Activated CD8-positive, alpha-beta memory T cell treated with anti-CD3 and anti-CD28 coated beads, Interleukin-2, amount 10 ng/mL, durations not matched to agents 7 days and 5 days (primary cell): ENCODE measurements at places on chromosomes 7 and 10. TPM values are rescaled to one million over a fixed set of nuclear protein-coding genes. Genes with fewer than 3 reads are reported as not detected.

GRCh38 chr10:3606309-3606708, 178.7 kb downstream of the KLF6 start:
- peaks cover 28% of the 10 kb centered on the region for H3K36me3 ChIP-seq
- no peak for DNase-seq
- H3K27ac ChIP-seq = no peak overlapping the region
- peaks cover 16% of the 10 kb centered on the region for H3K27me3 ChIP-seq

PRSS37 gene
- not detected for total RNA-seq

DNA sequence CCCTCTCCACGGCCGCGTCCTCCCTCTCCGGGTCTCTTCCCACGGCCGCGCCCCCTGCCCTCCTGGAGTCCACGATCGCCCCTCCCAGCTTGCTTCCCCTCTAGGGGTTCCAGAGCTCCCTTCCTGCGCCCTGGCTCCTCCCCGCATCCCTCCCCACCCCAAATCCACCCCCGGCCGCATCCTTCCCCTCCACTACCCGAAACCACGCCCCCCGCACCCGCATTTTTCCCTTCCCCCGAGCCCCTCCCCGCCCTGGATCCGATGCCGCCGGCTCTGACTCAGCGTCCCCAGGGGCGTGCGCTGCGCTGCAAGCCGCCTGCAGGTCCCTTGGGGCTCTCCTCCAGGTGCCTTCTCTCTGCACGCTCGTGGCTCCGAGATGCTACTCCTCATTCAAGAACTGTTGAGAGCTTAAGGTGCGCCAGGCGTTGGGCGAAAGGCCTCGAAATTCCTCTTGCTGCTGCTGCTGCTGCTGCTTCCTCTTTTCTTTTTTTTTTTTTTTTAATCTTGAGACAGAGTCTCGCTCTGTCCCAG, 372 bp upstream of the TMEM130 start:
- H3K27ac ChIP-seq = no peak overlapping the region
- H3K4me3 ChIP-seq = peak overlapping the region; percentile 44
- peak; percentile 72 for DNase-seq
- H3K27me3 ChIP-seq = peaks cover 32% of the 10 kb centered on the region
- H3K36me3 ChIP-seq = no peaks in the 10 kb centered on the region

GRCh38 chr10:106682175-106682574, 482.3 kb downstream of the SORCS1 start:
- H3K27me3 ChIP-seq = no peaks in the 10 kb centered on the region
- no peaks in the 10 kb centered on the region for H3K36me3 ChIP-seq
- H3K4me3 ChIP-seq = no peak overlapping the region
- no peak overlapping the region for H3K27ac ChIP-seq
- no peaks in the 10 kb centered on the region for H3K4me1 ChIP-seq

INMT gene
- 0.12 TPM for total RNA-seq

DNA sequence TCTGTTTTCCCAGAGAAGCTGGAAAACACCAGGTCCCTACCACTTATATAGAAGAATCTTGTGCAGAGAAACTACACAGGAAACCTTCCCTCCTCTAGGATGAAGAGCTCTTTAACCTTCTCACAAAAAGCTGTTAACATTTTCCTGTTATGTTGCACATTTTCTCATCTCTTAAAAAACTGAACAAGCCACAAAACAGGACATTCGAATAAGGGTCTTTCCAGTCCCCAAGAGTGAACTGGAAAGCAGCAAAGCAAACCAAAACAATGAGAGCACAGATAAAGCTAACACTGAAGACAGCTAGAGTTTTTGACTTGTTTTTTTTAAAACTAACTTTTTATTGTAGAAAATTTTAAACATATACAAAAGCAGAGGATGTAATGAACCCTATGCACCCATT, 82.7 kb downstream of the RNF216 start:
- H3K27ac ChIP-seq = no peak overlapping the region
- H3K27me3 ChIP-seq = peaks cover 22% of the 10 kb centered on the region
- peaks cover 64% of the 10 kb centered on the region for H3K4me1 ChIP-seq
- no peak for DNase-seq
- H3K36me3 ChIP-seq = peaks cover 41% of the 10 kb centered on the region

- peaks cover 17% of the 10 kb centered on the region for H3K27me3 ChIP-seq
- H3K4me1 ChIP-seq = no peaks in the 10 kb centered on the region
- H3K36me3 ChIP-seq = no peaks in the 10 kb centered on the region
- H3K27ac ChIP-seq = no peak overlapping the region
- no peak overlapping the region for H3K4me3 ChIP-seq
Observed at GRCh38 chr10:111128331-111129180, 51.7 kb downstream of the ADRA2A start.

GRCh38 chr7:104956753-104957450, 57.1 kb upstream of the KMT2E start:
- H3K27me3 ChIP-seq = no peaks in the 10 kb centered on the region
- peak; percentile 83 for DNase-seq
- H3K4me3 ChIP-seq = peak overlapping the region; percentile 43
- peaks cover 40% of the 10 kb centered on the region for H3K36me3 ChIP-seq

DNA sequence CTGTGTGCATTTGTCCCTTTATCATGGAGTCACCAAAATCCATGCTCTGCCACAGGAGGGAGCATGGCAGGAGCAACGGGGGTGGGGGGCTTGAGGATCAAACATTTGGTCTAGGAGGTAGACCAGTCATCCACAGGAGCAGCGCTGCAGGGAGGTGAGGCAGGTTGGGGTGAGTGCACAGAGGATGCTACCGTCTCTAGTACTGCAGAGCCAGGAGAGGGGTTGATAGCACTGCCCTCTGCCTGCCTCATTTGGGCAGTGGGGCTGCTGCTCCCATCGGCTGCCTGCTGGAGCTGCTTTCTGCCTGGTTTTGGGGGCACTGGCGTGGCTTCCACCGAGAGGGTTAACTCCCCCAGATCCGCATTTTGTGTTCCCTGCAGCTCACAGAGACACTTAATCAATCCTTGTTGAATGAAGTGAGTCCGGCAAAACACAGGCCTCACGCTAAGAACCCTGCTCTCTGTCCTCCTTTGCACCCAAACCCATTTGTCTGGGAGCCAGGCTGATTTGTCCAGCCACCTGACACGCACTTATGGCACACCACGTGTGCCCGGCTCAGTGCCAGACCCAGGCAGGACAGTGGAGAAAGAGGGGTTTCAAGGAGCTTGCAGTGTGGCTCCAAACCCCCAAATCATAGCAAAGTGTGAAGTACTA, 527.1 kb upstream of the FOXK1 start:
- no peaks in the 10 kb centered on the region for H3K36me3 ChIP-seq
- no peak for DNase-seq
- no peak overlapping the region for H3K4me3 ChIP-seq
- no peaks in the 10 kb centered on the region for H3K27me3 ChIP-seq
- H3K4me1 ChIP-seq = no peaks in the 10 kb centered on the region
- H3K27ac ChIP-seq = no peak overlapping the region
